ENCODE measurements at places on chromosomes 1 and 21.
A peak's percentile ranks its signal among the peaks of the same experiment; 100 is the strongest.

DNA sequence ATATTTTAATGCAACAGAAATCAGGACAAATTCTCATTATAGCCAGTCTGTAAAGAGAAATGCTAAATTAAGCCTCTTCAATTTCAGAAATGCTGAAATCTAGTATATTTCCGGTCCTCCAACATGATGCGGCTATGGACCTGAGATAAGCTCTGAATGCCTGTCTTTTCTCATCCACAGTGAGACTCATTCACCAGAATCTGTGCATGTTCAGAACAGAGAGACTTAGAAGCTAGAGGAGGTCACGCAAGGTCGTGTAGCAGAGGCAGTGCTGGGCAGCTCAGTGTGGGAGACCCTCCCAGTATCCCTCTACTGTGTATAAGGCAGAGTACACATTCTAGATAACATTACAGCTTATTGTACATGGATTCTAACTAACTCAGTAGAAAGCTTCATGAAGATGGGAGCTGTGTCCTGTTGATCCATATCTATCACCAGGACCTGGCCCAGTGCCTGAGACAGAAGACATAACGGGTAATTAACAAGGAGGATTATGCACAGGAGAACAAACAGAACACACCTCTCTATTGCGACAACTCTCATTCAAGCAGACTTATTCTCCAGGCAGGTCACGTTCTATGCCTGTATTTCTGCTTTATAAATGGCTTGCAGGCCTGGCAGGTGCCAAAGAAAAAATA lies 97.0 kb upstream of the COA6 start:
- DNase-seq, result no peak

GRCh38 chr1:87291107-87291506 lies 37.6 kb upstream of the LMO4 start:
- no peak for DNase-seq

GRCh38 chr1:205706601-205707502 lies 26.5 kb upstream of the SLC45A3 start:
- no peak for DNase-seq

GRCh38 chr21:44556879-44557278 lies 1.7 kb downstream of the KRTAP10-3 start:
- no peak for DNase-seq

DNA sequence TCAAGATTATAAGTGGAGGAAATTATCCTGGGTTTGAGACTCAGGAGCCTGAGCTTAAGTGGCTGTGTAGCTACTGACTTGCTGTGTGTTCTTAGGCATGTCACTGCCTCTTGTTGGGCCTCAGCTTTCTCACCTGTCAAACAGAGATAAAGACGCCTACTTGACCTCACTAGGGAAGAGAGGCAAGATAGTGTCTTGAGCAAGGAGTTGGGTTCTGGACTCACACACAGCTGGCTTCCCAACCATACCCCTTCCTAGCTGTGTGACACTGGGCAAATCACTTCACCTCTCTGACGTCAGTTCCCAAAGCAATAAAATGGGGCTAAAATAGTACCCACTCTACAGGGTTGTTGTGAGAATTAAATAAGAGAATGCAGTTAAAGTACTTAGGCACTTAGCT lies 11.6 kb upstream of the EPB41 start:
- no peak for DNase-seq

GRCh38 chr1:217379336-217379735 lies 251.6 kb downstream of the GPATCH2 start:
- DNase-seq, result no peak

GRCh38 chr1:184930232-184930631 lies 44.1 kb downstream of the NIBAN1 start:
- no peak for DNase-seq

DNA sequence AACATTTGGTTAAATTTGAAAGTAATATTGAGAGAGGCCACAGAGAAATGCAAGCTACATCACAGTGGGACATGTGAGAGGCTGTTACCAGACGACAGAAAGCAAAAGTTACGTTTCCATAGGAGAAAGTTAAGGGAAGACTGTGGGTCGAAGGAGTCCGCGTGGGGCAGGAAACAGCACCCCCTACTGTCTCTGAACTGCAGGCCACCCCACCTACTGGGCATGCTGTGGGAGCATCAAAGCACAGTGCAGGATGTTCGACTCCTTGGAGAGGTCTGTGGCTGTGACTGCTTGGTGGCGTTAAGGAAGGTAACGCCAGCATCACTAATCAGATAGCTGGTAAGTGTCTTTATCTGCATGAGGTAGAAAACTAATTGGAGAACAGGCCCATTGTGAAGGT lies 123.9 kb downstream of the PTBP2 start:
- DNase-seq, result peak; percentile 7

DNA sequence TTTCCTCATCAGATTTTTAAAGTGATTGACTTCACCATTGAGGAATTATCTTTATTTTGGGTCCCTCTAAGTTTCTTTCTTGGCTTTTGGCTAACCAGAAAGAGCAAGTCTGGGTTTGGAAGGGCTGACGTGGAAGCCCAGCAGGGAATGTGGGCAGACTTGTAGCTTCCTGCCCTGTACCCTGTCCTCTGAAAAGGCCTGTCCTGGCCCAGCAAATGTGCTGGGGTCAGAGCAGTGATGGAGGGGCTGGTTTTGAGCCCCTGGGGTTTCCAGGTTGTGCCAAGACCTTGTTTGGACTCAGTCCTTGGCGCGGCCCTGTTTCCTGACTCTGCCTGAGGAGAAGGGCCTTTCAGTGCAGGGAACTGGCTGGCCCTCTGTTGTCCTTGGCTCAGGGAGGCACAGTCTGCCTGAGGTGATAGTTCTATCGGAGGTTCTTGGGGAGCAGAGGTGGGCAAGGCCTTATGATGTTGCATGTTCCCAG lies 72.1 kb downstream of the UCK2 start:
- DNase-seq, result no peak

GRCh38 chr1:196777603-196778002 lies 3.0 kb downstream of the CFHR3 start:
- no peak for DNase-seq

- DNase-seq, result no peak
Observed at GRCh38 chr1:76725864-76726619, 141.2 kb upstream of the ST6GALNAC5 start.

DNA sequence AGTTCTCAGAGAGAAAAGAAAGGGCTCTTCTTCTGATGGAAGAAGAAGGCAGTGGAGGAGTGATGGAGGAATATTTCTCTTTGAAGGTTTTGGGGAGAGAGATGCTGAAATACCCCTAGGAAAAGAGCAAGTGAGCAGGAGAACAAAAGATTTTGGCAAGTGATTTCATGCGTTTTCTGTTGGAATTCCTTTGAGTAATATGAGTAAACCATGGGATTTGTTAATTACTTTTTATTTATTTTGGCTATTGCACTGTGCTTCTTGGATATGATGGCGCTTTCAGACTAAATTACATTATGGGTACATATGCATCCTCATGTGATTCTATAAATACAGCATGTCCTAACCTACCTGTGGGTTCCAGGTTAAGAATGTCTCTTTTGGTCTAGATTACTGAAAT lies 210.1 kb upstream of the PTGFR start:
- DNase-seq, result no peak

DNA sequence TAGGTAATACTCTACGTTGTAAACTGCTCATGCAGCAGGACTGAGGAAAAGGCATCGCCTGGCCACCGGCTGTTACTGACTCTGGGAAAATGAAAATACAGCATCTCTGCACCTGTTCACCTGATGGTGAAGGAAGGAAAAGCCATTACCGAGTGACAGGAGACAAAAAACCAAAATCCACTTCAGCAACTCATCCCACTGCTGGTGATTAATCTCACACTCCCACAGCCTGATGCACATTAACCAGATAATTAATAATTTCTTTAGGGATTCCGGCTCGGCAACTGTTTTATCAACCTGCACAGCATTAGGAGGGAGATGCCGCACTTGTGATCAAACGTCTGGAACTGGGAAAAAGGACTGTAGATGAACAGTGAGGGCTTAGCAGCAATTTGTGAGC lies 183.9 kb upstream of the ESRRG start:
- DNase-seq, result no peak

- no peak for DNase-seq
Observed at GRCh38 chr1:83960669-83961277, 38.2 kb downstream of the TTLL7 start.

DNA sequence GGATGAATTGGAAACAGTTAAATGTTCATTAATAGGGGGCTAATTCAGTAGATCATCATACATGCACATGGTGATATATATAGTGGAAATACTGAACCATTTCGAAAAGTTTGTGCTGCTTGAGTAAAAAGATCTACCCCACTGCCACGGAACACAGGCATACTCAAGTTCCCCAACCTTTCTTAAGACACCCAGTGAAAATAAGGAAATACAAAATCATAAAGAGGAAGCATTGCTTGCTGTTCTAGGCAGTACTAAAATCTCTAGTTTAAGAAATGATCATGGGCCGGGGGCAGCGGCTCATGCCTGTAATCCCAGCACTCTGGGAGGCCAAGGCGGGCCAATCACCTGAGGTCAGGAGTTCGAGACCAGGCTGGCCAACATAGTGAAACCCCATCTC lies 37.6 kb upstream of the KIRREL1 start:
- no peak for DNase-seq

DNA sequence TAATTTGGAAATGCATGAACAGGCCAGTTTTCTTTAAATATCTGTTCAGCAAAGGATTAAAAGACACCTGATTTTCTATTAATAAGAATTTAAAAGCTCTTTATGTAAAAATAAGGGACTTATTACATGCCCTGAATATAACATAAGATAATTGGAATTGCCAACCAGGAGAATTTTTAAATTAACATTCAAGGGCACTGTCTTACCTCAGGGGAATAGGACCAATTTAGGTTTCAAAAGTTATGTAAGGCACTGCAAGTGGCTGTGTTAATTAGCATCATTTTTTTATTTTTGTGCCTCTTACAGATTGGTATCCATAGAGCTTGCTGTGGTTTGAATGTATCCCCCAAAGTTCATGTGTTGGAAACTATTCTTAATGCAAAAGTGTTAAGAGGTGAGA lies 1.3 kb upstream of the NEK2 start:
- no peak for DNase-seq

DNA sequence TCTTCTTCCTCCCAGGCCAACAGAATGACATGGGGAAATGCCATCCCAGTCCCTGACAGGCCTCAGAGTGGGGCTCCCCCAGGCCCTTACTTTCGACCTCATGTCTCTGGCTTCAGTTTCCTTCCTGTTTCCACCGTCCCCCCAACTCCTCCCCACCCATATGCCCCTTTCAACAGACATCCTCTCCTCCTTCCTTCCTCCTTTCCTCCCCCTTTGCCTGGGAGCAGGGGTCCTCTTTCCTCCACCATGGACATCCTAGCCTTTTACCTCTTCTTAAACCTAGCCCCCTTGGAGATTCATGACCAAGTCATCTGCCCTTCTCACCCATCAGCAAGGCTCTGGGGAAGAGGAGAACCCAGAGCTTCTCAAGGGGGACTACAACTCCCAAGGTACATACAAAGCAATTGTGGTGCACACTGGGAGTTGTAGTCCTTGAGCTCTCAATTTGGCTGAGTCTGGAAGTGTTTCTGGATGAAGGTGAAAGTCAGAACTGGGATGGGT lies 4.0 kb downstream of the ZBTB7B start:
- DNase-seq, result no peak

GRCh38 chr1:238360474-238360873 lies 469.8 kb upstream of the ZP4 start:
- DNase-seq, result no peak

GRCh38 chr1:16474166-16474800 lies 33.8 kb downstream of the NECAP2 start:
- no peak for DNase-seq

- DNase-seq, result no peak
Observed at GRCh38 chr21:34553151-34553952, 41.3 kb upstream of the KCNE1 start.

DNA sequence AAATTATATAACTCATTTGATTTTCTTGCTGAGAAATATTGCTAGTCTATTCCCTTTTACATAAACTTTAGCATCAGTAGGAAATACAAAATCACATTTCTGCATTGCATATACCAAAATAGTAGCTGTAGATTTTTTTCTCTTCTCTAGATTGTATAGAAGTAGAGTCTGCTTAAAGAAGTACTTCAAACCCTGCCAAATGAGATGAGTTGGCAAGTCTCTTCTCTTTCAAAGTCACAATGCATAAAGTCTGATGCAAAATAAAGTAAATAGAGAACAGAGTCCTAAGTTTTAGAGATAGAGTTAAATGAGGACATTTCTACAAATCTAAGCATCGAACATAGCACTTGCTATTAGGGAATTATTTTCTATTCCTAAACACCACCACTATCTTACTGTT lies 6.4 kb downstream of the PLPPR4 start:
- no peak for DNase-seq

DNA sequence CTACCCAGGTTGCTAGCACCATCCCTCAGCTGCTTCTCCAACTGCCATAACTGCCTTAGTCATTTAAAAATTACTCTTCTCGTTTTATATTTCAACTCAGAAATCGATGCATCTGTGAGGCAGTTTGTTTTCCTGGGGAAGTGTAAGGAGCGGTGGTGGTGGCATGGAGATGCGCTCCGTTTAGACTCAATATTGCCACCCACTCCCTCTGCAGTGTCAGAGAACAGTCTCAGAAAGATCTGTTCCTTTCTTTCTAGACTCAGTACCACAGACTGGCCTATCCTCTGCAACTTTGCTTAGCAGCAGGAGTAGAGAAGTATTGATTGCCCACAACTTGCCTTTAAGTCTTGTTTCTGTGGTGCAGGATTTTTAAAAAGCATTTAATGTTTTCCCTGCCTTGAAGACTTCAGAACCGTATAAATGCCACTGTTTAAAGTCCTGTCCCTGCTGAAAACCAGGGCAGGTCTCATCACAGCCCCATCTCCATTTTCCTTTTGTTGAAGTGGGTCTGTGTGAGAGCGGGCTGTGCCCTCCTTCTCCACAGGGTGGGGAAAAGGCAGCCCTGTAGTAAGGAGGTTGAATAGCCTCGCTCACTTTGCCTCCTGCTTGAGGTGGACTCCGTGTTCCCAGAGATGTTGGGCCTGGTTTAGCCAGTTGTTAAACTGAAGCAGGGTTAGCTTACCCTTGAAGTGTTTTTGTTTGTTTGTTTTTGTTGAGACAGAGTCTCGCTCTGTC lies 105.2 kb downstream of the NFIA start:
- no peak for DNase-seq

GRCh38 chr1:206961668-206962067 lies 8.6 kb downstream of the FCAMR start:
- no peak for DNase-seq

- no peak for DNase-seq
Observed at GRCh38 chr1:145711213-145711651, 4.1 kb upstream of the PDZK1 start.

GRCh38 chr1:116571215-116571919 lies 541 bp upstream of the CD58 start:
- no peak for DNase-seq

DNA sequence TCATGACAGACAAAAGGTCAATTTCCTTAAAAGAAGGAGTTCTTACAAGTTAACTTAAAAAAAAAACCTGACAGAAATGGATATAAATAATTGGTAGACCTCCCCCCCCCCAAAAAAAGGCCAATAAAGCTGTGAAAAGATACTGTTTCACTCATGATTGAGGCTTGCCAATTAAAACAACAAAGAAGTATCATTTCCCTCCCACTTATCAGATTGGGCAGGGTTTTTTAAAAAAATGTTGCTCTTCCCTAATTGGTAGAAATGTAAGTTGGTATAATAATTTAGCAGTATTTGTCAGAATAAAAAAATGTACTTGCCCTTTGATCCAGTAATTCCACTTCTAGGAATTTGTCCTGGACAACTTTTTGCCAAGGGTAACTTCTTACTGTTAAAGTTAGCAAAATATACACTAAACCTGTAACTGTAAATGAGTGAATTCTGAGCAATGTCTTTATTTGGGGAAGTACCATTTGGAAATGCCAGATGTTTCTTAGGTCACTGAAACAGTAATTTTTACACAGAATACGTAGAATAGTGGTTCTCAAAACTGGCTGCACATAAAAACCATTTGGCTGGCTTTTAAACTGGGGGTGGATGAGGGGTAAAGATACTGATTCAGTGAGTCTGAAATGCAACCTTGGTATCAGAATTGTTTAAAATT lies 17.5 kb downstream of the RNF2 start:
- DNase-seq, result no peak

All from iPS DF 19.7 (cell line).